ENCODE measurements at places on chromosomes 1 and 21.

DNA sequence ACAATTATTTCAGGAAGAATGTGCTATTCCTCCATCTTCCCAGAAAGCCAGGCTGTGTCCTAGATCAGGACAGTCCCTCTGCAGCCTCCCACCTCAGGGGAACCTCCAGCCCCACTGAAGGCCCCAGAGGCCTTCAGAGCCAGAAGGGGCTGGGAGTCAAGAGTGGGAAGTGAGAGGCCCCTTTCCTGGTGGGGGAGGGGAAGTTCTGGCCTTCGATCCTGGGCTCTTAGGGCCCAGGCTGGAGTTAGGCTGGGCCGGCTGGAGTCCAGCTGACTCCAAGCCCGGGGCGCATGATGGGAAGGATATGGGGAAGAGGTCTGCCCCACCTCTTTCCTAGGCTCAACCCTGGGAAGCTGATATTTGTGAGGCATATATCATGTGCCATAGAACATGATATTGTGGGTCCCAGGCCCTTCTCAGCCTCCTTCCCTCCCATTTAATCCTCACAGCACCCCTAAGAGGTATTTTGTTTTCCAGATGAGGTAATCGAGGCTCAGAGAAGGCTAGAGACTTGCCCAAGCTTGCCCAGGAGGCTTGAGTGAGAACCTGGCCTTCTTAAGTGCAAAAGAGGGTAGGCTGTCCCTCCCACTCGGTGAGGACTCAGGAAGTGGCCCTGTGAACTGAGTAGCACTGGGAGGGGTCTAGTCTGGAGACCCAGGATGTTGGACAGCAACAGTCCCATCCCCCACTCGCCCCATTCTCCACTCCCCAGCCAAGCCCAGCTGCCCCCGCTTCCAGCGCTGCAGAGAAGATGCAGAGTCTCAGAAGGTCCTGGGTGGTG is 18.6 kb upstream of the HSPG2 start:
- DNase-seq: no peak

DNA sequence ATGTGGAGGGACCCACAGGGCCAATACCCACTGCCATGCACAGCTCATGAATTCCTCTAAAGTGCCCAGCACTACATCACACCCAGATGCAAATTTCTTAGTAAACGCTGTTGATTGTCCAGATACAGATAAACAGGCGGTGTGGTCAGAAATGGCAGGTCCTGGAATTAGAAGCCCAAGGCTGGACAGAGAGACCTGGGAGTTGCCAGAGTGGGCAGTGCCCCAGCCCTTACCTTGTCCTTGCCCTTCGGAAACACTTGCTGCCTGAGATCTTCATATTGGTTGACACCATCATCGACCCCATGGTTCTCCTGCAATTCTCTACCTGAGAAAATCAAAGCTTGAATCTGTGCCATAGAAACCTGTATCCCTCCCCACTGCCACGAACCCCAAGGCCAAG is 149.3 kb upstream of the ETV3 start:
- DNase-seq: no peak

DNA sequence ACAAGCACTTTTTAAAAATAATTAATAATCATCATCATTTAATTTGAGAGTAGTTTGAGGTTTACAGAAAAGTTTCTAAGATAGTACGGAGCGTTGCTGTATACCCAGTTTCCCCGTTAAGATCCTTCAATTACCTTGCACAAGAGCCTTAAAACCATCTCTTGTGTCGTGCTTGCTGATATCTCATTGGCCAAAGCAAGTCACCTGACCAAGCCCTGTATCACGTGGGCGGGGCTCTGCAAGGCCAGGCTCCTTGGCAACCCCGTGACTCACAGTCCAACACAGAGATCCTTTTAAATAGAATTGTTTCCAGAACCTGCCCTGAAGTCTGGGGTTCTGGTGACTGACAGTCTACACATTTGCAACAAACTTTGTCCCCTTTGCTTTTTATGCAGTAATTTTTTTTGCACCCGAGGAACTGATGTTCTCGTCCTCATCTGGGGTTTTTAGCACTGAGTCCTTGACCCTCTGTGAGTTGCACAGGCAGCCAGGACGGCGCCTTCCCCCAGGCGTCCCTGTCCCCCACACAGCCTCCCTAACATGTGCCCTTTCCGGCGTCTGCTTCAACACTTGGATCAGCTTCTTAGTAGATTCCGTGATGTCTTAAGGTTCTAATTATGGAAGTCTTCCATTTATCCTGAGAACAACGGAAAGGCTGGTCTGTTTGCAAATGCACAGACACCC is 183.3 kb upstream of the TMEM51 start:
- DNase-seq: peak; percentile 52

DNA sequence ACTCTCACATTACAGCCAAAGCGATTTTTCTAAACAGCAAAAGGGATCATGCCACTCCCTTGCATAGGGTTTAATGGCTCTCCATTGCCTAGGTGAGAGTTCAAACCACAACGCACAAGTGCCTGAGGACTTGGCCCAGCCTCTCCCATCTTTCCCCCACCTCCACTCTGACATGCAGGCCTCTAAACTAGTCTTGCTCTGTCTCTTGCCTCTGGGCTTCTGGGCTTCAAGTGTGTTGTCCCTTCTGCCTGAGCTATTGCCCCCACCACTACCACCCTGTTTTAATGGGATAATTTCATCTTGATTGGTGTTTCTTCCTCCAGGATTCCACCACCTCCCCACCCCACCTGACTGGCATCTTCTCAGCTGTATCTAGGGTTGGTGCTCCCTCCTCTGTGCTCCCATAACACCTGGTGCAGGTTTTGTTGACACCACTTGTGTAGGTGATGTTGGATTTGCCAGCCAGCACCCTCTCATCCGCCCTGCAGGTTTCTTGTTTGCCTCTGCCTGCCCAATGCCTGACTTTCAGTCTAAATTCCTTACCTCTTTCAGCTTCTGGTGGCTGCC is 2.7 kb upstream of the ZBTB21 start:
- no peak for DNase-seq

DNA sequence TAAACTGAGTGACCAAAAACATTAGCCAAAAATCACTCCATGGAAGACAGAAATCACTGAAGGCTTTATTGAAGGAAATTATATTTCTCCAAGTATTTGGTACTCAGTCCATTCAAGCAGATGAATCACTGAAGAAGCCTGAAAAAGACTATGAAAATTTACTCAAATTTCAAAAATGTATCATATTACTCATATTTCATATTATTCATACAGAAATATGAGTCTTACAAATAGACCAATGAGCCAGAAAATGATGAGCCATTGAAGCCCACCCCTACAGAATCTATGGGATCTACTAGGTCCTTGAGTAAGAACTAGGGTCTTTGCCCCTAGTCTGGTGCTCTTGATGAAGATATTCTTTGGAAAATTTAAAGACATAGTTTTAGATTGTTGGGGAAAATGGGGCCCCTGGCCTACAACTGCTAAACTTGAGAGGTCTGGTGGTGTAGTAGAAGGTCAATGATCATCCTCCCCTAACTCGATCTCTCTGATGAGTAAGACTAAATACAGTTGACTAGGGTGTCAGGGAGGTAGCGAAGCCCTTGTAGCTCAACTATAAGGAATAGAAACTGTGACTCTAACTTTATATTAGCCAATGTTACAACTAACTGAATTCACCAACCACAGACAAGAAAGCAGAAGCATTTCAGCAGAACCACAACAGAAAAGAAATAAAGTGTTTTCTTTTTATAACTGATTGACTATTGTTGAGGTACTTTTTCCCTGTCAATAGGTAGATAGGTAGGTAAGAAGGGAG is 81.0 kb downstream of the NOTCH2 start:
- DNase-seq: no peak

- DNase-seq: no peak
Measured at GRCh38 chr1:110173466-110174105, 23.3 kb downstream of the SLC6A17 start.

GRCh38 chr1:247212012-247212411 is 40.2 kb upstream of the ZNF124 start:
- no peak for DNase-seq

- DNase-seq: no peak
Measured at GRCh38 chr21:41633627-41634026, 125.7 kb upstream of the TMPRSS2 start.

- no peak for DNase-seq
Measured at GRCh38 chr1:6747674-6748073, 37.6 kb upstream of the CAMTA1 start.

DNA sequence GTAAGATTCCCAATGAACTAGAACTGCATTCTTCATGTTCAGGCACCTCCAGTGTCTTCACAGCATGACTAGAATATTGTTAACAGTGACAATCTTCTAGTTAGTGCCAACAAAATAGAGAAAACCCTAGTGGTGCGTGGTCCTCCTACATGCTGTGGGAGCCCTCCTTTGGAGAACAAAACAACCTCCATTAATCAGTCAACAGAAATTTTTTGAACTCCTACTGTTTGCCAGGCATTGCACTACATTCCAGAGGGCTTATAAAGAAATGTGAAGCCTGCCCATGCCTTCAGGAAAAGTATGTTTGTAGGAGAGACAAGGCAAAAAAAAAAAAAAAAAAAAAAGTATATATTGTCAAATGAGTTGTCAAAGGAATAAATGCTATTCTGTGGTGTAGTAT is 252.7 kb downstream of the LRRC40 start:
- DNase-seq: no peak

- DNase-seq: no peak
Measured at GRCh38 chr1:172661107-172661506, 2.2 kb downstream of the FASLG start.

GRCh38 chr1:85116856-85117255 is 68.6 kb upstream of the MCOLN3 start:
- no peak for DNase-seq

DNA sequence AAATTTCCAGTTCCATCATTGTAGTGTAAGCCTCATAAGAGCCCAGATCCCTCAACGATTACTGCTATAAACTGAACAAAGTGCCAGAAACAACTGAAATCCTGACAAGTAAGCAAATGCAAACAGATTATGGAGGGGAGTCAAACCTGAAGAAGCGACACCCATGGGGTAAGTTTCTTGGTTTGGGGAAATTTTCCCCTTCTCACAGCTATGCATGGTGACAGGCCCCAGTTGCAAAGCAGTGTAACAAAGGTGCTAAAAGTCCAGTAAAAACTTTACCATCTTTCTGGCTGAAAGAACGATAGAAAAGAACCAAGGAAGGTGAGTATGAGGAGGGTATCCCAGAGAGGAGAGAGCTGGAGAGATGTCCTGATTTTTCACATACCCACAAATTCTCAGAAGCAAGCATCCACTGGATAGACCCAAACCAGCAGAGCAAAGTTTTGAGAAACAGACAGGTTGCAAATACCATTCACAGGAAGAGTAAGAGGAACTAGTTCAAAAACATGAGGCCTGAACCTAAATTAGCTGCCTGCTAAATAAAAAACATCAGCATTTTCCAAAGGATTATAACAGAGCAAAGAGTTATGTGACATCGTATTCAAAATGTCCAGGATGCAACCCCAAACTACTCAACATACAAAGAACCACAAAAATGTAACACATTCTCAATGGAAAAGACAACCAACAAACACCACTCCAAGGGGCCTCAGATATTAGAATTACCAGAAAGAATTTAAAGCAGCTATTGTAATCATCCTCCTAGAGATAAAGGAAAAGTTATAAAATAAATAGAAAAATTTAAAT is 14.5 kb downstream of the SCYL3 start:
- no peak for DNase-seq

- DNase-seq: no peak
Measured at GRCh38 chr1:47582891-47583608, 145.2 kb downstream of the FOXD2 start.

- no peak for DNase-seq
Measured at GRCh38 chr1:5991381-5992025, 722 bp downstream of the NPHP4 start.

- DNase-seq: no peak
Measured at GRCh38 chr1:8011016-8011415, 15.1 kb downstream of the ERRFI1 start.

GRCh38 chr1:199759268-199759730 is 268.2 kb upstream of the NR5A2 start:
- peak; percentile 46 for DNase-seq

- no peak for DNase-seq
Measured at GRCh38 chr1:192580351-192580962, 4.9 kb downstream of the RGS1 start.

DNA sequence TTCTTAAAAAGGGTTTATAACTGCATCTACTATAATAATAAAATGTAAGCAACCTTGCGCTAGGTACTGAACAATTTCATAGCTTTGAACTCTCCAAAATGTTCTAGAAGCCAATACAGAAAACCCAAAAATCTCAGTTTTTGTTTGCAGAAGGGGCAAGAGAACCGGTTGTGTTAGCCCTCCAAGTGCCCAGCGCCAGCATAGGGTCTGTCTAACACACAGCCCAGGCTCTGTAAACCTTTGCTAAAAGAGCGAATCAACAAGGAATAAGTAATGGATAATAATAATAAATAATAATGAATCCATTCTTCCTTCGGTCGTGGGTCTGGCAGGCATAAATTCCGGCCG is 333 bp upstream of the CHAF1B start:
- DNase-seq: no peak

GRCh38 chr1:88013485-88013884 is 670.6 kb upstream of the PKN2 start:
- no peak for DNase-seq

DNA sequence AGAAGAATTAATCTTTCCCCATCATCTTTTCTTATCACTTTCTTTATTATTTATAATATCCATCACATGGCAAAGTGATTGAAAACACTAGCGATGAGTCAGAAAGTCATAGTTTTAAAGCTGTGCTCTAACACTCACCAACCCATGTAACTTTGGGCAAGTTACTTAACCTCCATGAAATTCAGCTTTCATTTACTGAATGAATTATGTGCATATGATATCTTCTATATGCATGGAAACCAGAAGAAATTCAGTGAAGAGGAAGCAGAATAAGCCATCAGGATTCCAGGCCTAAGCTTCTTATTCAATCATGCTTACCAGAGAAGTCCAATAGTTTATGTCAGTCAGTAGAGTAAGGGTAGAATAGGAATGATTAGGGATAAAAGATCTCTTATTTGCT is 300.1 kb downstream of the AGBL4 start:
- no peak for DNase-seq

- DNase-seq: no peak
Measured at GRCh38 chr1:64021066-64021465, 182.4 kb upstream of the UBE2U start.

GRCh38 chr1:238619652-238620051 is 728.9 kb upstream of the ZP4 start:
- DNase-seq: no peak

DNA sequence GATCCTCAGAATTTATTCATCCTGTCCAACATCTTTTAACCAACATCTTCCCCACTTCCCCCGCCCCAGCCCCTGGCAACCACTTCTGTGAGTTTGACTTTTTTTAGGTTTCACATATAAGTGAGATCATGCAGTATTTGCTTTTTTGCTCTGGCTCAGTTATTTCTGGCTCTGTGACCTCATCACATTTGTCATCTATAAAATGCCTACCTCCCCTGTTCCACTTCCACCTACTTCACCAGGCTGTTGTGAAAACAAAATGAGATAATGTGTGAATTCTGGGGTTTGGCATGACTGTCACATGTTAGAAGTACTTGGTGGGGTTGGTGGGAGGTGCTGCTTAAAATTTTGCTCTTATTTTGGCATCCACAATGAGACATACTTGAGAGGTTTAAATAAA is 18.4 kb downstream of the HHAT start:
- DNase-seq: no peak

All from A549 (cell line).